ENCODE measurements at places on chromosomes 13 and 19.
A peak's percentile ranks its signal among the peaks of the same experiment; 100 is the strongest.

DNA sequence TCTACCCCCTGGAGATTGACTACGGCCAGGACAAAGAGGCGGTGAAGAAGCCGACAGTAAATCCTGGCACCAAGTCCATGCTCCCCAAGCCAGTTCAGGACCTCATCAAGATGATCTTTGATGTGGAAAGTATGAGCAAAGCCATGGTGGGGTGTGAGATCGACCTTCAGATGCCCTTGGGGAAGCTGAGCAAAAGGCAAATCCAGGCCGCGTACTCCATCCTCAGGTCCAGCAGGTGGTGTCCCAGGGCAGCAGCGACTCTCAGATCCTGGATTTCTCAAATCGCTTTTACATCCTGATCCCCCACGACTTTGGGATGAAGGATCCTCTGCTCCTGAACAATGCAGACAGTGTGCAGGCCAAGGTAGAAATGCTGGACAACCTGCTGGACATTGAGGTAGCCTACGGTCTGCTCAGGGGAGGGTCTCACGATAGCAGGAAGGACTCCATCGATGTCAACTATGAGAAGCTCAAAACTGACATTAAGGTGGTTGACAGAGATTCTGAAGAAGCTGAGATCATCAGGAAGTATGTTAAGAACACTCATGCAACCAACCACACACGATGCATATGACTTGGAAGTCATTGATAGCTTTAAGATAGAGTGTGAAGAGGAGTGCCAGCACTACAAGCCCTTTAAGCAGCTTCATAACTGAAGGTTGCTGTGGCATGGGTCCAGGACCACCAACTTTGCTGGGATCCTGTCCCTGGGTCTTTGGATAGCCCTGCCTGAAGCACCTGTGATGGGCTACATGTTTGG lies 24.0 kb upstream of the ANKRD10 start:
- DNase-seq: no peak

DNA sequence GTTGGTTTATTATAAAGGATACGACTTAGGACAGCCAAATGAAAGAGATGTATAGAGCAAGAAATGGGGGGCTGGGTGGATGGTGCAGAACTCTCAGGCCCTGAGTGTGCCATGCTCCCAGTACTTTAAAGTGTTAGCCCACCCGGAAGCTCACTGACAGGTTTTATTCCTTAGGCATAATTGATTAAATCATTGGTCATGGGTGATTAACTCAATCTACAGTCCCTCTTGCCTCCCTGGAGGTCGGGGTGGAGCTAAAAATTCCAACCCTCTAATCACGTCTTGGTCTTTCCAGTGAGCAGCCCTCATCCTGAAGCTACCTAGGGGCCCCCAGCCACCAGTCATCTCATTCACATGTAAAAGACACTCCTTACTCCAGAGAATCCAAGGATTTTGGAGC lies 9.9 kb upstream of the LEUTX start:
- DNase-seq: no peak

DNA sequence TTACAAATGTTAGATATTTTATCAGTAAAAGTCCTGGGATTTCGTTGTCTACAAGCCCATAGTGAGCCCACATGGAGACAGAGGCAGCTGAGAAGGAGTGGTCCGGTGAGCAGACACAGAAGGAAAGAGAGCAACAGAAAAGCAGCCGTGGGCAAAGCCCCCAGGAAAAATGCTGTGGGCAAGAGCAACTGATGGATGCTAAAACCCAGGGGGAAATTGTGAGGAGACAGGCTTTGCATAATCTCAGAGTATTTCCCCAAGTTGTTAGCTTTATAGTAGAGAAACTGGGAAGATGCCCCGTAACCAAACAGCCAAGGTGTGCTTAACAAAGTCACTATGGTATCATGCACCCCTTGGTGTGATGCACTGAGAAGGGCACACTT lies 35.1 kb downstream of the GJA3 start:
- peak; percentile 3 for DNase-seq

DNA sequence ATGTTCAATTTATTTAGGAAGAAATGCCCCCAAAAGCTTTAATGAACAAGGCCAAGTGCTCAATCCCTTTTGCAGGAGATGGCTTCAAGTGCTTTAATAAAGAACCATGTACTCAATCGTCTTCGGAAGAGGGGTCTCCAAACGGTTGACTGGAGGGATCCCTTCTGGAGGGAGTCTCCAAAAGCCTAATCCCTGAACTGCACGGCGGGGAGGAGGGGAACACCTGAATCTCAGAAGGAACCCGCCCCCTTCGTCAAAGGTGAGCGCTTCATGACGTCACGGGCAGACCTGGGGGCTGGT lies 505 bp downstream of the PAF1 start:
- peak; percentile 93 for DNase-seq

GRCh38 chr19:39407660-39408391 lies 1.2 kb downstream of the ZFP36 start:
- peak; percentile 89 for DNase-seq

- no peak for DNase-seq
These were observed 37.9 kb downstream of the ARHGAP35 start for GRCh38 chr19:46898731-46899130.

- peak; percentile 90 for DNase-seq
These were observed 1.3 kb upstream of the PPAN start for GRCh38 chr19:10104665-10105508.

DNA sequence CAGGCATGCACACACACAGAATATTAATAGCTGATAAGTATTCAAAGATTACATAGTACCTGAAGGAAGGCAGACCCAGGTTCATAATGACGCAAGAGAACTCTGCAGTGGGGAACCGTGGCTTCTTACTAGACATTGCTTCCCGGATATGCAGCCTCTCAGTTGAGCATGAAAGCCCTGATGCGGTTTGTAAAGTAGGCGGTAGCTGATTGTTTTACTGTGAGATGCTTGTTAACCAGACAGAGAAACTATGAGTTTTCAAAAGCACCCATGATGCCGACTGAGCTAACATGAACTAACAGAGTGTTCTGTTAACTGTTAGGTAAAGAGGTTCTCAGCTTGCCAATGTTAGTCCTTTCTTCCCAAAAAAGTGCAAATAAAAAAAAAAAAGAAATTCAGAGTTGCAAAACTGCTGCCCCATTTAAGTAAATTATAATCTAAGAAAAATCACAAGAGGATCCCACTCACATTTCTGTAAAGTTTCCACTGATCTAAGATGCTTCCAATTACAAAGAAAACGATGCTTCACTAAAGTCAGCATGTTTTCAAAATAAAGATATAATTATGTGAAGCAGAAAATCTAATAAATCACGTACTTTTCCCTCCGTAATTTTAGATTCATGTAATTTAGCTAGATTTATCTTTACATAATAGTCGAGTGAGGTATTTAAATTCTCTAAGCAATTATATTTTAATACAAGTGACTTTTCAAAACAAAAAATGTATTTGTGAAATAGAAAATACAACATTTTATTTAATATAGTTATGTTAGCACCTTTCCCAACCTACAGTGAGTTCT lies 2.2 kb downstream of the FLT1 start:
- no peak for DNase-seq

DNA sequence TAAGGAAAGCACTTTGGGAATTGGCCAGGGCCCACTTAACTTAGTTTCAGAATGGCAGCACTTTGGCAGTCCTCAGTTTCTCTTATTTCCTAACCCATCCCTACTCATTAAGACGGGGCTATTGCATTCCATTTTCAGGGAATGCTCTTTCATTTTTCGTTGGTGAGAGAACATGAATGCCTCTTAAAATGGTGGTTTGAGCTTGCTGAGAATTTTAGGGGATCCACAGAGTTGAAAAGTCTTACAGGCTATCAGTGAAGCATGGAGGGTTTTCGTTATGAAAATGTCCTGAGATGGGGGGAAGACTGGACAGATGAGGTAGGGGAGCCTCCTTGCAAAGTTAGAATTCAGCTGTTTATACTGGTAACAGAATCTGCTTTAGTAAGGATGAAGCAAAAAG lies 71.4 kb downstream of the LRCH1 start:
- DNase-seq: no peak

DNA sequence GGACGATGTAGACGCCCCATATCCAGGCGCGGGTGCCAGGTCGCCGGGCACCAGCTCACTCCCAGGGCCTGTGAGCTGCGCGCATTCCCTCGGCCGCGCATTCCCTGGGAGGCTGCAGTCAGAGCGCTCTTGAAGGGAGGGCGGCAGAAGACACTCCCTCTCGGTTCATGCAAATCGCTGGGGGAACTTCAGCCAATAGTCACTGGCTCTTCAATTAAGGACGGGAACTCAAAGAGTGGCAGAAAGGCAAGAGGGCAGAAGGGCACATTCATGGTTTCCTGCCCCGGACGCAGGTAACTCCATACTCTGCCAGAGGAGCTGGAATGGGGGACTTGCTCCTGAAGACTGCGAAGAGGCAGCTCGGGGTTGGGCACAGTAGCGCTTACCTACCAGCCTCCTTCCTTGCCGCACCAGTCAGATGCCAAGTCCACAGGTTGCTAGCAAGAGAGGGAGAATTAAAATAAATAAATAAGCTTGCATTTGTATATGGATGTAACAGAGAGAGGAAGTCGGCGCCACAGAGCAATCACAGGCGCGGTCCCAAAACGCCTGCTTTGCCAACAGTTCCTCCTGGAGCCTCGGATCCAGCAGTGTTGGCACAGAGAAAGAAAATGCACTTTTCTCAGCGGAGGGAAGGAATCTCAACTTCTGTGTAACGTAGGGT lies 459 bp downstream of the PCDH20 start:
- DNase-seq: no peak

DNA sequence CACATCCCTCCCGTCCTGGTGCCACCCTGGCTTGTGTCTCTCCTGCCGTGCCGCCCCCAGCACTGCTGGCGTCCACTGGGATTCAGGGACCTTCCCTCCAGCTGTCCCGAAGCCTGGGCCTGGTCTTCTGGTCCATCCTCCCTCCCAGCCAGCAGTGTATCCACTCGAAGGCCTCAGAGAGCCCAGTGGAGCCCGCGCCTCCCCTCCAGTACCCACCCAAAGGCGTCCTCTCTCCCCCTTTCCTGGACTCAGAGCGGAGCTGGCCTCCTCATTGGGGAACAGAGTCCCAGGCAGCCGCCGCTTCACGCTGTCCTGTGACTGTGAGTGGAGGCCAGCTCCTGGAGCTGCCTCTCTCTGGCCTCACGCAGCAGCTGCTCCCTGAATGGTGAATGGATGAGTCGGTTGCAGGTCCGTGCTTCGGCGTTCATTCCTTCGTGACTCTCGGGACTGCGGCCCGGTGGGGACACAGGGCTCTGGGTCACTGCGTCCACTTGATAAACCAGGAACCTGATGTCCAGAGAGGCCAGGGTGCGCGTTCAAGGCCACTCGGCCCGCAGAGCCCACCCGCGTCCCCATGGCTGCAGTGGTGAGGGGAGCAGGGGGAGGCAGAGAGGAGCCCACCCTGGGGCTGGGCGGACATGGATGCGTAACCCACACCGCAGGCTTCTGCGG lies 12.1 kb downstream of the ONECUT3 start:
- DNase-seq: no peak

DNA sequence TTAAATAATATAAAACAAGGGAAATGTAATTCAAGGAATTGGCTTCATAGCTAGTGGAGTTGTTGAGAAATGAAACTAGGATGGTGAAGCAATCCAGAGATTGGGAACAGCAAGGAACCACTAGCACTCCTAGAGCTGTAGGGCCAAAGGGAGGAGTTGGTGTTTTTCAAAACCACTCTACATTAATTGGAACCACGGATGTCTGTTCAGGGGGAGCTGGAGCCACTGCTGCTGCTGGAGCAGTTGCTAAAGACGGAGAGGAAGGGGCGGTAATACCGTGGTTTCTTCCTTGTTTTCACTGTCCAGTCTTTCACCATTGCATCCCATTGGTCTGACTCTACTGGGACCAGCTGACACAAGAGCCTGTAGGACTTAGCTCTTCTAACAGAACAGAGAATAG lies 8.5 kb downstream of the DNAJC15 start:
- DNase-seq: no peak

GRCh38 chr13:87981416-87981815 lies 310.2 kb downstream of the SLITRK5 start:
- DNase-seq: no peak

GRCh38 chr13:58767566-58767965 lies 1136.0 kb downstream of the PCDH17 start:
- DNase-seq: no peak

GRCh38 chr19:51884713-51885112 lies 3.0 kb downstream of the ZNF577 start:
- no peak for DNase-seq

DNA sequence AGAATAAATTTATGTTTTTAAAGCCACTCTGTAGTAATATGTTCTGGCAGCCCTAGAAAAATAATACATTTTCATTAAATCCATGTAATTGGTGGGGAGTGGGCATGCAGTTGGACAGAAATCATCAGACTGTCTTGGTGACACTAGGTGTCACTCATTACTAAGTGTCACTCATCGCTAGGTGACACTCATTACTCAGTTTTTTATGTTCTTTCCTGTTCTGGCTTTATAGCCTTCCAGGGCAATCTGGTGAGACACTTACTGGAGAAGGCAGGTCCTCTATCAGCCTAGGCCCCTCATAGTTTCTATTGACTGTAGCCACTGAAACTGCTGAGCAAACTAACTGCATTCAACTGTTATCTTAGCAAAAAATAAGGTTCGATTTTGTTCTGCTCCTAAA lies 542.1 kb downstream of the SLITRK1 start:
- no peak for DNase-seq

DNA sequence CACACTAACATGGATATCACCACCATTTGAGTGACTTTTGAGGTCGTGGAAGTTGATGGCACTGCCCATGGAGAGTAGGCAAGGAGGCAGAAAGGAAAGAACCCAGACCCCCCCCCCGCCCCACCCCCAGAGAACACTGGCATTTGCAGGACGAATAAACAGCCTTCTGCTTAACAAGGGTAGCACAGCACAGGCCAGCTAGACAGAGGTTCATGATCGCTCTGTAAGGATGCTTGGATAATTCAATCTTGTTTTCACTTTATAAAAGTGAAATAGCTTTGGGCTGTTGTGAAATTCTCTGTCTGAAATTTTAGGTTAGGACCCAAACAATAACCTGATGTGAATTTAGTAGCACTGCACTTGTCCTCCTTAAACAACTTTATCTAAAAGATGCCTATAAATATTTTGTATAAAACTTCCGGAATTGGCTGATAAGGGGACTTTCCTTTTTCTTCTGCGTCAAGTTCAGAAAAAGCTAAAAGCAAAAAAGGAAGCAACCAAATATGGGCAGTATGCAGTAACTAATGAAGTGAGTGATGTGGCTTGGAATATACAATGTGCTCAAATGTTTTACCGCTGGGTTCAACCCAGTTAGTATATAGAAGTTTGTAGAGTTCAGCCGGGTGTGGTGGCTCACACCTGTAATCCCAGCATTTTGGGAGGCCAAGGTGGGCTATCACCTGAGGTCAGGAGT lies 163.7 kb downstream of the SHISA2 start:
- DNase-seq: no peak

DNA sequence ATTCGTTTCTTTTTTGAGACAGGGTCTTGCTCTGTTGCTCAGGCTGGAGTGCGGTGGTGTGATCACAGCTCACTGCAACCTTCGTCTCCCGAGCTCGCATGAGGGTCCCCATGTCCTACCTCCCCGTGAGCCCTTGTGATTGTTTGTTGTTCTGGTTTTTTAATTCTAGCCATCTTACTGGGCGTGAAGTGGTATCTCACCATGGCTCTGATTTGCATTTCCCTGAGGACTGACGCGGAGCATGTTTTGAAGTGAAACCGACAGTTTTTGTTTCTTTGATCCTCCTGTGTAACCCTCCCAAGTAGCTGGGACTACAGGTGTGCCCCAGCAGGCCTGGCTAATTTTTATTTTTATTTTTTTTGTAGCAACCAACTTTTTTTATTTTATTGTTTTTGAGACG lies 21.7 kb downstream of the GNG7 start:
- no peak for DNase-seq
